Large intestine (tissue), 12 donors: ENCODE measurements at places on chromosomes 7 and 10.

DNA sequence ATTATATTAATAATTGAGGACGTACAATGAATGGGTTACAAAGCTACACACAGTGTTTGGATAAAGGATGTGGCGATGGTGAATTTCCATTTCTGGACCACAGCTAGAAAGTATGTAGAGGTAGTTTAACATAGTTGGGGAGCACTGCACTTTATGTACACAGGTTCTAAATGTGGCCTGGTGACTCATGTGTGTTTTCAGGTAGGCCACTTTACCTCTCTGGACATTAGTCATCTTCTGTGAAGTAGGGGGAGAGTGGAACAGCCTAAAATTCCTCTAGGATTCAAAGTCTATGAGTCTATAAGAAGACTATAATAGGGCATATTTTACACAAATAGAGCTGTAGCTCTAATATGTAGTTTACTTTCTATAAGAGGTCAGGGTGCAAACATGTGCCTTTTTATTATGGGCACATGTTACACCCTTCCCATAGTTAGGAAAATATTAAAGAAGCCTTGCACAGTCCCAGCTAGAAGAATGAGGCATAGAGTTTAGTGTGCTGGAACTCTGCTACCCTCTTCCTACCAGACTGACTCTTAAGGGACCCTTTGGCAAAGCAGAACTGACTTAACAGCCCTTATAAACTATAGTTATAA, 594.9 kb downstream of the LRMDA start:
- DNase-seq, result no peak

DNA sequence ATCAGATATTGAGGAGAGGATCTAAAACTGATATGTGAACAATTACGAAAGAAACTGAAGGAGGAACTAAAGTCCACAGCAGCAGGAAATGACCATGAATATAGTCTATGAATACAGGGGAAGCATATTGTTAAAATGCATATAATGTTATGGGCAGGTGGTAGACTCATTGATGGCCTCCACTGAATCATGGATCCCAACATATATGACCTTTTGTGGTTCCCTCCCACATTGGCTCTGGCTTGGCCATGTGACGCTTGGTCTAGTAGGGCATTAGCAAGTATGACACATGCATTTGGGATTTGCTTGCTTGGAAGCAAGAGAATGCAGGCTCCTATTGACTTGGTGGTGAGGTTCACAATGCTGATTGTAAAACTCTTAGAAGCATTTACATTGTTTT, 55.2 kb upstream of the RAB18 start:
- DNase-seq, result no peak

DNA sequence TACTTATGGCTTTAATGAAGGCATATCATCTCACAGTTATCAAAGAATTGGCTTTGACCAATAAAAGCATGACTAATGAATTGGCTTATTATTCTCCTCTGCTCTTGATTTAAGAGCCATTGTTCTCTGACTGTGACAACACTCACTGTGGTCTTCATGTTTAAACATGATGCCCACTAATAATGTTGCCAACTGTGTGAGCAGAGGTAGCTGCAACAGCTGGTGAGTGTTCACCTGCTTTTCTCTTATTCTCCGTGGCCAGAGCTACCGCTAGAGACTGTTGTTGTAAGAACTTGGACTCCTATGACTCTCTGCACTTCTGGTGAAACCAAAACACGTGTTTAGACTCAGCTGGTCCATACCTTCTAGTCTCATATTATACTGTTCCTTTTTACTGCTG, 335.9 kb downstream of the XPNPEP1 start:
- no peak for DNase-seq

DNA sequence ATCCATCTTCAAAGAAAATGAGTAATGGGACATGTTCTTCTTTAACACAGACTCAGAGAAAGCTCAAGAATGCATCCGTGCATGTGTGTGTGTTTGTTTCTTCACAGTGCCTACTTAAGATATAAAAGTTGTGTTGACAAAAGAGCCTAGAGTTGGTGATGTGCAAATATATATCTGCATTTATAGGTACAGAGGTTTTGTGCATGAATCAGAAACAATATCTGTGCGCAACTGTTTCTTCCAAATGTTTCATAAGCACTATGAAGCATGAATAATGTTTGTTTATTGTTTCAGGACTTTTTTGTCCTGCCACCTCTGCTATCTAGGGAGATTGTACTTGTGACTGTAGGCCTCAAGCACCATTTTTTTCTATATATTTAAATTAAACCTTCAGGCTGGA, 229.7 kb downstream of the CSTF2T start:
- DNase-seq, result no peak

GRCh38 chr10:58631715-58632114, 119.0 kb downstream of the BICC1 start:
- DNase-seq, result no peak

DNA sequence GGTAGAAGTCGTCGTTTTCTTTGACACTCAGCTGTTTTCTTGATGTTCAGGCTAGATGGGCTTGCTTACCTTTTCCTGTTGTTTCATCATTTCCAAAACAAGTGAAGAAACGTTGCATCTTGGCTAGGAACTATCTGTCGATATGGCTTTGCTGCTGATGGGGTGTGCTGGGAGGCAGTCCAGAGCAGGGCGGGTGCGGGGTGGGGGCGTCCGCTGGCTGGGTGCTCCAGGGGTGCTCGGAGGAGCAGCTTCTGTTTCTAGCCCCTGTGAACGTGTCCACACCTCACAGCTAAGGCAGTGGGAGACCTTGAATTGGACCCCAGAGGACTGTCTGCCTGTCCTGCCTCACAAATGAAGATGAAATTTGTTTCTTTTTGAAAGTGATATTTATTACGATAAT, 7.6 kb upstream of the SUN1 start:
- DNase-seq, result no peak

GRCh38 chr7:101179713-101180112, 380 bp downstream of the NAT16 start:
- no peak for DNase-seq

GRCh38 chr7:141468341-141468740, 82.9 kb upstream of the AGK start:
- DNase-seq, result no peak

DNA sequence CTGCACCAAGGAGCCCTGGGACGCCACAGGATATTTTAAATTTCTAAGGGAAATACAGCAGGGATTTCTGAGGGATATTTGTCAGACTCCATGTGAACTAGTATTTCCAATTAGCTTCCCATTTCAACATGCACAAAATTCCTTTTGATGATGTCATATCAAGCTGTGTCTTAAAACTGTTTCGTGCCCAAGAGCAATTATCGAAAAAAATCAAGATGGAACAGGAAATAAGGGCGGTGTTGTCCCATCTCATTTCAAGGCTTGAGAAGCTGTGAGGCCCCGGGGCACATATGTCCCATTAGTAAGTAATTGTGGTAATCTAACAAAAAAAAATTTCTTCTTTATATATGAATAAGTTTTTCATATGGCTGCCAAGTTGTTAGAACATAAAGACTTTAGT, 47.4 kb downstream of the PPP1R17 start:
- DNase-seq, result no peak

DNA sequence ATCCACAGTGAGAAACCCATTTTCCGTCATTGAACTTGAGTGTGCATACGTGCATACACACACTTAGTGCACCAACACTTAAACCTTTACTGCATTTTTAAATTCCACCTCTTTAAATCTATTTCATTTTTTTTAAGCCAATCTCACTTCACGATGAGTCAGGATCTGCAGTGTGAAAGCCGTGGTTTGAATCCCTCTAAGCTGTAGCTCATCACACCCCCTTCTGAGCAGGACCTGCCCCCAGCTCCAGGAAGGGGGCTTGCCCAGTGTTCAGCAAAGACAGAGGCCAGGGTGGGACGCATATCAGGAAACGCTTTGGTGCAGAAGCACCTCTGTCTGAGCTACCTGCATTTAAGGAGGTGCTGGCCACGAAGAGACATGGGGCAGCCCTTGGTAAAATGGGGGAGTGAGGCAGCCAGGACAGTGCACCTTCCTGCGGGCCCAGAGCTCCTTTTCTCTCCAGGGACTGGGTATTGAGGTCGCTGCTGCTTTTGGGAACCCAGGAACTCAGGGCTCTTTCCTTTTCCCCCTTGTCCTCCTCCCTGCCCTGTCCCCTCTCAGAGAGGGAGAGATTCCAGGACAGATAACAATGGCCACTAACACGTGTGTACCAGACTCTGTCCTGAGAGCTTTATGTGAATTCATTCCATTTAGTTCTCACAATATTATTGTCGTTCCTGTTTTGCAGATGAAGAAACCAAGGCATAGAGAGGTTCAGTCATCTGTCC, 21.7 kb downstream of the ZNF316 start:
- DNase-seq, result no peak

GRCh38 chr7:116805100-116805544, 57.3 kb upstream of the CAPZA2 start:
- DNase-seq, result no peak

- DNase-seq, result no peak
These were observed 12.6 kb upstream of the PPP2R2D start for GRCh38 chr10:131888186-131888604.

DNA sequence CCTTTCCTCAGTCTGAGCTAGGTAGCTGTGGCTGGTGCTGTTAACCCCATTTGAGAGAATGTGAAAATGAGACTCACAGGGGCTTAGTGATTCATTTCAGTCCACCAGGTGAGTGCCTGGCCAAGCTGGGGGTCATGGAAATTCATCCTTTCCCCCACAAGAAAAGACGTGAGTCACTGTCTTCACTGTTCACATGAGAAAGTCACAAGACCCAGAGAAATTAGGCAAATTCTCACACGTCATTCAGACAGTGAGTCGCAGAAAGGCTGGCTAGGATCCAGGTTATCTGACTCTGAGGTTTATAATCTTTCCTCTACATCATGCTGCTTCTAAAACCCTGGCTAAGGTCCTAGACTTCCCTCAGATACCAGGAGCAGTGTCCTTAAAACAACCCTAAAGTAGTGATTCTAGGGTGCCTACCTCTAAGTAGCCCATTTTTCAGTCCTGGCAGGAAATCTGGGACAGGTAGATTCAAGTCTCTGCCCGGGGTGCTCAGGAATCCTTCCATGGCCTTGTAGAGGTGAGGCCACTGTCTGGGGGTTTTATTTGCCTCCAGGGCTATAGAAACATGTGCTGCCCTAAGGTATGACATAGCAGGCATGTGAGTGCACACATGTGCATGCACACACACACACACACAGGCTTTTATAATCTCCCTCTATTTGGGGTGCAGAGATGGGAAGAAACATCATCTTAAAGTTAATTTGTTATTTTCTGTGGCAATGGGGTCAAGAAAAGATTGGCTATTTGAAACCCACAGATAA, 427.9 kb upstream of the CELF2 start:
- DNase-seq, result no peak

DNA sequence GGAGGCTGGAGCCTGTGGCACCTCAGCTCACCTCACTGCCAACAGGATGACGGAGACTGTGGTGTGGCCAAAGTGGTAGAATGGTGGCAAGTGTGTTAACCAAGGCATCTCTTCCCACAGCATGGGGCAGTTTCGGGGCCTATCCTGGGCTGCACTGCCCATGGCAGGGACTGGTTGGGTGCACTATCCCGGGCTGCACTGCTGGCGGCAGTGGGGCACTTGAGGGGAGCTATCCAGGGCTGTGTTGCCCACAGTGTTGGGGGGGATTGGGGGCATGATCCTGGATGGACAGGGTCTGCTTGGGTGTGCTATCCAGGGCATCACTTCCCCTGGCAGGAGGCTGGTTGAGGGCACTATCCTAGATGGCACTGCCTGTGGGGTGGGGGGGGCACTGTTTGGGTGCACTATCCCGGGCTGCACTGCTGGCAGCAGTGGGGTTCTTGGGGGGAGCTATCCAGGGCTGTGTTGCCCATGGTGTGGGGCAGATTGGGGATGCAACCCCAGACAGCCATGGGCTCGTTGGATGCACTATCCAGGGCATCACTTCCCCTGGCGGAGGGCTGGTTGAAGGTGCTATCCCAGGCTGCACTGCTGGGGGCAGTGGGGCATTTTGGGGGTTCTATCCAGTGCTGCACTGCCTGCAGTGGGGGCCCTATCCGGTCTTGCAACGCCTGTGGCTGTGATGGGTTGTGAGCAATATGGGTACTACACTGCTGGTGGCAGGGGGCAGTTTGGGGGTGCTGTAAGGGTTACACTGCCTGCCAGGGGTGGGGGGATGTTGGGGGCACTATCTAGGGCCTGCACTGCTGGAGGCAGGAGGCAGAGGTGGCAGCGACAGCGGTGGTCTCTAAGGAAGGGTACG, 129.7 kb downstream of the ZNF248 start:
- DNase-seq, result no peak

DNA sequence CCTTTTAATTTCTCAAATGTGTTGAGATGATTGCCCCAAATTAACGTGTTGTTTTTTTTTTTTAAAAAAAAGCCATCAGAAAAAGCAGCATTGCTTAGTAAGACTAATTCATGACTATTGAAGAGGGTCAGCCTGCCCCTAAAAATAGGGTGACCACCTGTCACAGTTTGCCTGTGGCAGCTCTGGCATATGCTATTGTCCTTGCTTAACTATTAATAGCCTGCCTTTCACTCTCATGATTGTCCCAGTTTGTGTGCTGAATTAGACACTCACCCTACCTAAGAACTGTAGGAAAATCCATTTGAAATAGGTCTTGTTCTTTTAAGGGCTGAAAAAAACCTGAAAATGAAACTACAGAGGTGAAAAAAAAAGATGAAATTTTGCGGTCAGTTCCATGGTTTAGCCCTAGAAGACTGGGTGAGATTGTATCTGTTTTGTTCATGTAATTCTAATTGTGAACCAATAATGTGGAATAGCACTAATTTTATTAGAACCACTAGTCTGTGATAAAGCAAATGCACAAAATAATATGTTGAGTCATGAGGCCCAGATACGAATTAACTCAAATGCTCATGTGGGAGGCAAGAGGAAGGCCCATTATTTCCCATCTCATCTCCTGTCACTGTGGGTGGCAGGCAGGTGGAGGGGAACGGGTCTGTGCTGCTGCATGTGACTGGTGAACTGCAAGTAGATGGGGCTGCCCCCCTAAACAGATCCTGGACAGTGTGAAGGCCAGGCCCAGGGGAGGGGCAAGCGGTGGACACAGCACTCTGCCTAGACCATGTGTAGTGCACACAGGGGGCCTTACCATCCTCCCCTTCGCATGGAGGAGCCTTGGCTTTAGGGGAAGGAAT, 265.4 kb upstream of the NFE2L3 start:
- DNase-seq, result no peak

- DNase-seq, result no peak
These were observed 580.5 kb downstream of the INHBA start for GRCh38 chr7:41122256-41122987.

GRCh38 chr10:36096576-36096975, 454.5 kb upstream of the FZD8 start:
- DNase-seq, result no peak

- DNase-seq, result no peak
These were observed 14.3 kb downstream of the PTPRE start for GRCh38 chr10:127921075-127921752.

GRCh38 chr10:77920495-77920894, 6.1 kb downstream of the DLG5 start:
- no peak for DNase-seq

GRCh38 chr10:129962872-129963640, 1.0 kb downstream of the EBF3 start:
- no peak for DNase-seq

- DNase-seq, result no peak
These were observed 154.7 kb downstream of the PON1 start for GRCh38 chr7:95169678-95170077.
